ENCODE measurements at places on chromosomes 13 and 19.

- ATAC-seq, result no peak
Observed at GRCh38 chr13:43171489-43171888, 148.1 kb downstream of the DNAJC15 start.

DNA sequence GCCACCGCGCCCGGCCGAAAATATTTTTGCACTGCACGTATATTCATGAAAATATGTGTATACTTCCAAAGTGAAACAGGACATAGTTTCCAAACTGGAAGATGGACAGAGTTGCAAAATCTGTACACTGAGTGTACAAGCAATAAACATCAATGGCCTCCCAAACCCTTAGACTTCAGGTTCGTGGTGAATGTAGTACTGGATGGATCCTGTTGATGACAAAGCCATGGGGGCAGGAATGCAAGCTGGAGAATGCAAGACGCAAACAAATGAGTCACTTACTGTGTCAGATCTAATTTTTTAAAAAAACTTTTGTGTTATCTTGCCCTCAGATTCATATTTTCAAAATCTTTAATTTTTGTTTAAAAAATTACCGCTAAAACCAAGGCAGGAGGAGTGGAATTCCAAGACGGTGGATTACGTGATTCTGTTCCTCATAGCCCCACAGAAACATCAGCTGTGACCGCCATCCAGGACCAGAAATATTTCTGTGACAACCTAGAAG is 12.7 kb upstream of the LILRA2 start:
- ATAC-seq, result no peak

GRCh38 chr19:1141944-1142343 is 32.1 kb downstream of the SBNO2 start:
- peak; percentile 49 for ATAC-seq

- ATAC-seq, result no peak
Observed at GRCh38 chr13:59424661-59425060, 739.1 kb downstream of the DIAPH3 start.

DNA sequence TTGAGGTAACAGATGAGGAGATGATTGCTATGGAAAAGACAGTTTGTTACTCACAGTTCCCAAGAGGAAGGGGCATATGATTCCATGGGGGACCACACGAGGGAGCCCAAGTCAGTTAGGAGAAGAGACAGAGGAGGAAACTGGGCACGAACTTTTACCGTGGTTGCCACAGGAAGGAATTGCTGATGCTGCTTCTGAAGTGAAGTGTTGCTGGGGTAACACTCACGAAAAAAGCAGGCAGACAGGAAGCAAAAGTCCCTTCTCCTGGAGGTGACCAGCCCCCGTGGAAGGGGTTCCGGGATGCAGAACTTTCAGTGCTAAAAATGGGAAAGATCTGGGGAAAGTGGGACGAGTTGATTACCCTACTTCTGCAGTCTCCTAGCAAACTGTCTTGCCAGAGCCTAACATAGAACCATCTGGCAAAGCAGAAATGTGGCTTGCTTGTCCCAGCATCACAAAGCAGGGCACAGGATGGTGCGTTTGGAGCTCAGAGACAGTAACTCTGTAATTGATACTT is 35.4 kb upstream of the MAP3K10 start:
- ATAC-seq, result no peak

- no peak for ATAC-seq
Observed at GRCh38 chr13:110525328-110526319, 35.9 kb downstream of the RAB20 start.

DNA sequence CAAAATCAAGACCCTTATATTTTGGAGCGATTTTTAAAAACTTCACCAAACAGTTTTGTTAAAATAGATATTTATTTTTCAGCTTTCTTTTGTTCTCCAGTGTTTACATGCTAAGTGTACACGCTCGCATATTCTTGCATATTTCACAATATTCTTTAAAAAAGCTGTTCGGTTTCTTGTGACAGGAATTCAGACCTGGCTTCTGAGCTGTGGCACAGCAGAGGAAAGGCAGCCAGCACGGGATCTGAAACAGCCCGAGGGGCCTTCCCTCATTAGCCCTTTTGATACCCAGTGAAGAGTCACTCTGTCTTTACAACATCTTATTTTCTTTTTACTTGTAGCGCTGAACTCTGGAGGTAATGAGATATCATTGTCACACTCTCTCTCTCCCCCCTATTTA is 234.0 kb downstream of the B3GLCT start:
- no peak for ATAC-seq

DNA sequence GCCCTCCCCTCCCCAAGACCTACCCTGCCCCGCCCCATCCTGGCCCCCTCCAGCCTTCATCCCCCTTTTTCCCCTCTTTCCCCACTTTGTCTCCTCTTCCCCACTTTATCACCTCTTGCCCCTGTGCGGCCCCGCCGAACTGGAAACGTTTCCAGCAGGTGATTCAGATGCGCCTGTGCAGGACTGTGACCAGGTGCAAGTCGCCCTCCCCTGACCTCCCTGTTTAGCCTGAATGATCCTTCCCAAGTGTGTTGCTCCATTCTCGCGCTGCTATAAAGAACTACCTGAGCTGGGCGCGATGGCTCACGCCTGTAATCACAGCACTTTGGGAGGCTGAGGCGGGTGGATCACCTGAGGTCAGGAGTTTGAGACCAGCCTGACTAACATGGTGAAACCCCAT is 25.9 kb downstream of the ZNF791 start:
- ATAC-seq, result no peak

DNA sequence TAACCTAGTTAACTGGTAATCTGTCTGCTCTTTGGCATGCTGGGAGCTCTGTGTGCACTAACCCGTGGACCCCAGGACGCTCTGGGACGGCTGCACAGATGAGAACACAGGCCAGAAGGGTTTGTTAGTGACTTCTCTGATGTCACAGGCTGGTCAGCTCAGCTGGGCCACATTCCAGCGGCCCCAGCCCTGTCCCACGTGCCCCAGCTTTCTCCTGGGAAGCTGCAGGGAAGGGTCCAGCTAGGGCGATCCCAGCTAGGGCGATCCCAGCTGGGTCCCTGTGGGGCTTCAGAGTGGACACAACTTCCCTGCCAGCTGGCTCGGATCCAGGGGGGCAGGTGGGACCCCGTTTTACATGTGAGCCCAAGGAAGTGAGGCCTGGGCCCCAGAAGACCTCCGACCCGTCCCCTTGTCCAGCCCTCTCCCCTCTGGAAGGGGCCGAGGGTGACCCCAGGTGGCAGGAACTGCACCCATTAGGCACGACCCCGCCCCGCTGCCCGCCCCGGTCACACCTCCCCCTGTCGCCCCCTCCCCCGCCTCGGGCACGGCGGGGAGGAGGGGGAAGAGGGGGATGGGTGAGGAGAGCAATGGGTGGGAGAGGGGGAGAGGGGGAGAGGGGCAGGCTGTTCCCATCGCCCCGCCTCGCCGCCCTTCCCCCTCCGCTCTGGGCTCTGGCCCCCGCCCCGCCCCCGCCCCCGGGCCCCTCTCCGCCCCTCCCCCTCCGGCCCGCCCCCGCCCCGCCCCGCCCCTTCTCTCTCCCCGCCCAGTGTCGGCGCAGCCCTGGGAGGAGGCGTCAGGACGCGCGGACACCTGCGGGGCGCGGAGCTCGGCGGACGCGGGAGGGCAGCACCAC is 75.2 kb upstream of the MCF2L start:
- ATAC-seq, result peak; percentile 22

GRCh38 chr19:34260771-34261173 is 6.4 kb downstream of the GARRE1 start:
- no peak for ATAC-seq

- no peak for ATAC-seq
Observed at GRCh38 chr13:65606622-65607021, 1623.5 kb downstream of the PCDH9 start.

DNA sequence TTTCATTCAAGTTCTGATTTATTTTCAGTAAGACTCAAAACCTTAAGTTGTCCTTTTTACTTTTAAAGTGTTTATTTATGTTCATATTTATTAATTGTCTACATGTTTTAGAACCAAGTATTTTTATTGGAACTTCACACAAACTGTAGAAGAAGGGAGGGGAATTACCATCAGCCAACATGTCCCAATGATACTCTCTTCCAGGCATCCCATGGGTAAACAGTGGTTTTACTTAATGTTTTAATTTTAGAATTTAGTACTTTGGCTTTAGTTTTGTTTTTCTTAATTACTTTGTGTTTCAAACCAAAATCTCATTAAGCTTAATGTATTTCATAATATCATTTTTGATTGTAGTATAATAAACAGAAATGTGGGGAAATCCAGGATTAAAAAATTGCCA is 5.2 kb downstream of the TNFSF13B start:
- ATAC-seq, result no peak

DNA sequence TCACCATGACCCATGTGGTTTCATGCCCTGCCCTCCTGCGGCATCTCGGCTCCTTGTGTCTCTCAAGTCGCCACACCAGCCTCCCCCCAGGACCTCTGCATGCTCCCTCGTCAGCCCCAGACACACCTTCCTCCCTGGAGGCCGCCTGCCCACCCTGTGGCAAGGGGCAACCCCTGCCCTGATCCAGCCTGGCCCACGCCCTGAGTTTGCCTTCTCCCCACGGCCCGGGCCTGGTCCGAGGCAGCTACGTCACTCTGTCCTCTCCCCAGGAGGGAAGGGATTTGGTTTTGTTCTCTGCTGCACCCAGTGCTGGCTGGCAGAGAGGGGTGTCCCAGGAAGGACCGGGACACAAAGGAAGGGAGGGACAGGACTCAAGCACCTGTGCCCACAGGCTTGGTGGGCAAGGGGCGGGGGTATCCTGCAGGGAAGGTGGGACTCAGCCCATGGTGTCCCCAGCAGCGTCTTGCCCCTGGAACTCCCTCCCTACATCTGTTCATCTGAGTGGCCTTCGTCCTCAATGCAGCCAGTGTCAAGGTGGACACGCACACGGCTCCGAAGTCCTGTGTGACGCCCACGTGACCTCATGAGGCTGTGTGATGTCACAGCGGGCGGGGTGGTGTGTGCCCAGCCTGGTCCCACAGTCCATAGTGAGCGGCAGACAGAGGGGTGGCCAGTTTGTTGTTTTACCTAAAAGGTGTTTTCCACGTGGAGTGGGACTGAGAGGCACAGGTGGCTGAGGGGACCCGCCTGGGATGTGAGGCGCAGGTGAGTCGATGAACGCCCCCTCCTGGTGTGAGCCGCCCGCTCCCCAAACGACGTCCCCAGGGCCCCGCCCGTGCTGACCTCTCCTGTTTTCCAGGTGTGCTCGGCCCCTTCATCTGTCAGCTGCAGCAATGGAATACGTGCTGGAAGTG is at the start of gene TEX29:
Gene TEX29, plus strand, starts transcription at position 645 of the 914 bp plus-strand sequence. Its CDS starts 249 bp downstream, at position 894.
- peak; percentile 11 for ATAC-seq

- no peak for ATAC-seq
Observed at GRCh38 chr13:67946131-67946530, 716.0 kb upstream of the PCDH9 start.

DNA sequence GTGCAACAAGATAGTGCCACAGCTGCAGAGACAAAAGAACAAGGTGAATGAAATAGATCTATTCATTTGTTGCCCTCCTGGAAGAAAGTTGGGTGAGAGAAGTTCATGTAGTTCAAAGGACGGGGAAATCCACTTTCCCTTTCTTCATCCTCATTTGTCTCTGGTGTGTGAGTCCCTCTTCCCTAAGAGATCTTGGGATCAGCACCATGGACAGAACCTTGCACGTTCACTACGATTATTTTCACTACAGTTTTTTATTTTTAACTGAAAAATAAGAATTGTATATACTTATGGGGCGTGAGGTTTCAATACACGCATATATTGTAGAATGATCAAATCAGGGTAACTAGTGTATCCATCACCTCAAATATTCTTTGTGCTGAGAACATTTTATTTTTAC is 29.2 kb downstream of the NLRP5 start:
- no peak for ATAC-seq

DNA sequence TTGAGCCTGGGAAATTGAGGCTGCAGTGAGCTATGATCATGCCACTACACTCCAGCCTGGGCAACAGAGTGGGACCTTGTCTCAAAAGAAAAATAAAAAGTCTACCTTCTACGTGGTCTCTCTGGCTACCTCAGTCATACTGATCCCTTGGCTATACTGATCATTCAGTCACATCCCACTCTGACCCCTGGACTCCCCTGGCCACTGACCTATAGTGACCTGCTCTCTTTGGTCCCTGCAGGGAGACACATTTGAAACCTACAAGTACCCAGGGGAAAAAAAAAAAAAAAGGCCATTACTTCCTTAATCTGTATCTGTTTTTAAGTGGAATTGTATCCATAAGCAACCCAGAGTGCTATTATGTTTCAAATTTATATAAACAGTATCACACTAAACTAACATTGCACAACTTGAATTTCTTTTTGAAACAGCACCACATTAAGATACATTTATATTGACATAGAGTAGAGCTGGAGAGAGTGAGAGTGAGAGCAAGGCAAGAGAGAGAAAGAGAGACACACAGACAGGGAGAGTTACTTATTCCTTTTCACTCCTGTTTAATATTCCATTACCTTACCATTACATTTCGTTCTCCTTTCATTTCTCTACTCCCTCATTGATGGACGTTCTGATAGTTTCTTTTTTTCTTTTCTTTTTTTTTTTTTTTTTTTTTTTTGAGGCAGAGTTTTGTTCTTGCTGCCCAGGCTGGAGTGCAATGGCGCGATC is 23.7 kb upstream of the CERS4 start:
- no peak for ATAC-seq

GRCh38 chr13:72508392-72508791 is 219.0 kb downstream of the MZT1 start:
- no peak for ATAC-seq

GRCh38 chr19:56732976-56733375 is 61.4 kb upstream of the ZNF835 start:
- no peak for ATAC-seq

DNA sequence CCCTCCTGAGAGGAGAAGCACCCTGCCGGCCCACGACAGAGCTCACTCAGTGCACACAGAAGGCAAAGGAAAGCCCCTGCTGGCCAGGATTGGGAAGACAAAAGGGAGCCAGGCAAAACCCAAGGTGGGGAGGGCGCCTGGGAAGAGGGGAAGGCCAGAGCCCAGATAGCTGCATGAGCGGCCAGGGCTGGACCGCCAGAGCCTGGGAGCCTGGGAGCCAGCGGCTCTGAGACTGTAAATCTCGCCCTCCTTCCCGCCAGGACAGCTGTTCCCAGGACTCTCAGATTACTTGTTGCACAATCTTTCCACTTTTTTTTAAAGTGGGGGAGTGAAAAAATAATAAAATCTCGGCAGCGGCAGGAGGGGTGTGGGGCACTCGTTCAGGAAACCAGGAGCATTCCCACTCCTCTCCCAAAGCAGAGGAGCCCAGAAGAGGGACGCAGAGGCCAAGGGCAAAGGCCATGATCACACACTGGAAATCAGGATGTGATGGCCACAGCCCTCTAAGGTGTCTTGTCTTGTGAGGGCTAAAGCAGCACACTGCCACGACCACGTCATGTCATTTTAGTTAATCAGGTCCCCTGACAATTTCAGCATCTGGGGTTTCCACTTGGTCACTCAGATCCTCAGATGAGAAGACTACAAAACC is 19.6 kb upstream of the EPHX3 start:
- ATAC-seq, result peak; percentile 78

Data from gastroesophageal sphincter (tissue), 4 donors.